ENCODE measurements at places on chromosomes 6 and 20.

GRCh38 chr20:34078540-34078939 is 33.5 kb downstream of the EIF2S2 start:
- DNase-seq = no peak

DNA sequence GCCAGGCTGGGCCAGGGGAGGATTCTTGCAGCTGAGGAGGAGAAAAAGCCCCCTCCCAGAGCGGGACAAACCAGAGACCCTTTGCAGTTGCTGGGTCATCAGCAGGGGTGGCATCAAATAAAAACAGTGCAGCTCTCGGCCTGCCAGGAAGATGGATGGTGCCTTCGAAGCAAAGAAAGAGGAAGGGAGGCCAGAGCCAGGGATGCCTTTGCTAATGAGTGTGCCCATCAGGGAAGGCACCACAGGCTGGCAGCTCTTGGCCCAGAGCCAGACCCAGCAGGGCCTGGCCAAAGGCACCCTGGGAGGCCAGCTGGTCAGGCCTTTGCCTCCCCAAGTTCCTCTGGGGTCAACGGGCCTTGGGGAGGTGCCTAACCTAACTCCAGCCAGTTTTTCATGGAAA is 26.3 kb upstream of the ZNF318 start:
- DNase-seq = no peak

- DNase-seq = peak; percentile 21
These were observed 16.0 kb downstream of the RPS12 start for GRCh38 chr6:132830334-132830751.

GRCh38 chr6:35008858-35009257 is 119.8 kb downstream of the ANKS1A start:
- no peak for DNase-seq

- no peak for DNase-seq
These were observed 87.8 kb upstream of the TIAM2 start for GRCh38 chr6:154907291-154907690.
